Cardiac muscle cell (in vitro differentiated cells and primary cell): ENCODE measurements at places on chromosomes 1 and 21. TPM values are rescaled to one million over a fixed set of nuclear protein-coding genes. Genes with fewer than 3 reads are reported as not detected.

GRCh38 chr1:226443439-226443838 is 35.5 kb upstream of the PARP1 start:
- DNase-seq: peak; percentile 41
- no peaks in the 10 kb centered on the region for H3K4me1 ChIP-seq
- H3K27me3 ChIP-seq: no peaks in the 10 kb centered on the region
- H3K27ac ChIP-seq: no peak overlapping the region
- no peak overlapping the region for H3K4me3 ChIP-seq

DNA sequence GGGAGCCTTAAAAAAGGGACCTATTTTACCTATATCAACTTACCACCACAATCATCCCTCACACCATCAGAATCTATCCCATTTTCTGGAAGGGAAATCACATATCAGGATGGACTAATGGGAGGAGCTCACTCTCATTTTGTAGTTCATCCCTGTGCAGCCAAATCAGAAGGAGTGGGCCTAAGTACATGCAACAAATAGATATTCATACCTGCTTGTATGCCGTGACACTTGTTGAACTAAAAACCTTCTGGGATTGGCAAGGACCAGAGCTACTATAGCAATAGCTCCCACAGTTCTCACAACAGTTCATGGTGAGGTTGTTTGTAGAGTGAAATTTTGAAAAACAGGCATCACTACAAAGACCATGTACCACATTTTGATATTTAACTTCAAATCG is 17.3 kb downstream of the ZMYM6 start:
- no peaks in the 10 kb centered on the region for H3K27me3 ChIP-seq
- DNase-seq: no peak
- H3K27ac ChIP-seq: no peak overlapping the region
- no peak overlapping the region for H3K4me3 ChIP-seq
- no peaks in the 10 kb centered on the region for H3K4me1 ChIP-seq

DNA sequence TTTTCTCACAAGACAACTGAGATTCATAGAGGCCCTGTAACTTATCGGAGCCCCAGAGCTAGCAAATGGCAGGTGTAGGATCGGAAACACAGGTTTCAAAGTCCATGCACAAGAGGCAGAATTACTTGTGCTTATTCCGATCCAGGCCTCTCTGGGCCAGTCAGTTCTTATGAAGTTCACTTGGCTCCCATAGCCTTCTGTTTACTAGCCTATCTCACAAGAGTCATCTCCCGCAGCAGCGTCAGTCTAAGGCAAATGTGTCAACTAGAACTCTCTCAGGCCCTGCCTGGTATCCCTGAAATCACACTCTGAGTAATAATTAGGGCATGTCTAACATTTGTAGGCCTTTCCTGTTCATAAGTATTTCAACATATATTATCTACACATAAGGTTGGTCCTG is 43.3 kb downstream of the PHC2 start:
- H3K36me3 ChIP-seq: no peaks in the 10 kb centered on the region
- no peaks in the 10 kb centered on the region for H3K27me3 ChIP-seq
- no peak overlapping the region for H3K27ac ChIP-seq
- H3K4me3 ChIP-seq: no peak overlapping the region
- no peak for DNase-seq
- peaks cover under 1% of the 10 kb centered on the region for H3K4me1 ChIP-seq

DNA sequence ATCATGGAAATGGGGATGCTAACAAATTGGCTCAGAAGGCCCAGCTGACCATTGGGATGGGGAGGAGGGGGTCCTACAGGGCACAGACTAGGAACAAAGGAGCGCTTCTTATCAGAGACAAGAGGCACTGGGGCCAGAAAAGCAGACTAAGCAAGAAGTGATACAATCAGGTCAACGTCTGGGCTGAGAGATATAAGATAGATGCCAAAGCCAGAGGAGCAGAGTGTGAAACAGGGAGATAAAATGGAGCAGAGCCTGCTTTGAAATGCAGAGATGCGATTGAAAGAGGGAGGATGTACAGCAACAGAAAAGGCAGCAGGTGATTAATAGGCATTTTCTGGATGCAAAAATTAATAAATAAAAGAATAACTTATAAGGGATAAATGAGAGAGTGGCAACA is 127.5 kb upstream of the SAMSN1 start:
- DNase-seq: no peak
- peaks cover 9% of the 10 kb centered on the region for H3K4me1 ChIP-seq
- H3K4me3 ChIP-seq: no peak overlapping the region

The NBPF26 gene
- polyA plus RNA-seq: 6.2 and 7.1 TPM in 2 replicates

The C1orf185 gene
- polyA plus RNA-seq: not detected in 2 replicates

The FYB2 gene
- polyA plus RNA-seq: 0.45 and 1.3 TPM in 2 replicates

The CFHR3 gene
- polyA plus RNA-seq: not detected in 2 replicates

The TCHH gene
- not detected in 2 replicates for polyA plus RNA-seq
